Type B pancreatic cell (in vitro differentiated cells): ENCODE measurements at places on chromosomes 6 and 20. TPM values are rescaled to one million over a fixed set of nuclear protein-coding genes. Genes with fewer than 3 reads are reported as not detected.

Gene TPD52L1
- 80.4 and 142 TPM in 2 replicates for total RNA-seq

Gene DEFB125
- not detected in 2 replicates for total RNA-seq

Gene SLC22A1
- total RNA-seq, result 1.2 and 3.0 TPM in 2 replicates

DNA sequence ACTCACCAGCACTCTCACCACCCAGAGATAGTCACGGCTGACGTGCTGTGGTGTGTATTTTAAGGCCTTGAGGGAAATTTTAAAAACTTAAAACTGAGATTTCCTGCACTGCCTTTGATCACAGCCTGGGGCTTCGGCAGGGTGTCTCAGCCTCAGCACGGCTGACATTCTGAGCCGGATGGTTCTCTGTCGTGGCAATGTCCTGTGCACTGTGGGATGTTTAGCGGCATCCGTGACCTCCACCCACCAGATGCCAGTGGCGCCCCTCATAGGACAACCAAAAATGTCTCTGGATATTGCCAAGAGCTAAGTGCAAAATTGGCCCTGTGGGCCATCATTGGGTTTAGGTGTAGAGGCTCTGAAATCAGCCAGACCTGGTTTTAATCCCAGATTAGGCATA is 142.2 kb upstream of the KCNG1 start:
- no peaks in the 10 kb centered on the region for H3K27me3 ChIP-seq
- no peaks in the 10 kb centered on the region for H3K36me3 ChIP-seq
- no peak overlapping the region for H3K27ac ChIP-seq
- DNase-seq, result peak; percentile 24
- no peak overlapping the region for H3K4me3 ChIP-seq
- H3K4me1 ChIP-seq, result no peaks in the 10 kb centered on the region

DNA sequence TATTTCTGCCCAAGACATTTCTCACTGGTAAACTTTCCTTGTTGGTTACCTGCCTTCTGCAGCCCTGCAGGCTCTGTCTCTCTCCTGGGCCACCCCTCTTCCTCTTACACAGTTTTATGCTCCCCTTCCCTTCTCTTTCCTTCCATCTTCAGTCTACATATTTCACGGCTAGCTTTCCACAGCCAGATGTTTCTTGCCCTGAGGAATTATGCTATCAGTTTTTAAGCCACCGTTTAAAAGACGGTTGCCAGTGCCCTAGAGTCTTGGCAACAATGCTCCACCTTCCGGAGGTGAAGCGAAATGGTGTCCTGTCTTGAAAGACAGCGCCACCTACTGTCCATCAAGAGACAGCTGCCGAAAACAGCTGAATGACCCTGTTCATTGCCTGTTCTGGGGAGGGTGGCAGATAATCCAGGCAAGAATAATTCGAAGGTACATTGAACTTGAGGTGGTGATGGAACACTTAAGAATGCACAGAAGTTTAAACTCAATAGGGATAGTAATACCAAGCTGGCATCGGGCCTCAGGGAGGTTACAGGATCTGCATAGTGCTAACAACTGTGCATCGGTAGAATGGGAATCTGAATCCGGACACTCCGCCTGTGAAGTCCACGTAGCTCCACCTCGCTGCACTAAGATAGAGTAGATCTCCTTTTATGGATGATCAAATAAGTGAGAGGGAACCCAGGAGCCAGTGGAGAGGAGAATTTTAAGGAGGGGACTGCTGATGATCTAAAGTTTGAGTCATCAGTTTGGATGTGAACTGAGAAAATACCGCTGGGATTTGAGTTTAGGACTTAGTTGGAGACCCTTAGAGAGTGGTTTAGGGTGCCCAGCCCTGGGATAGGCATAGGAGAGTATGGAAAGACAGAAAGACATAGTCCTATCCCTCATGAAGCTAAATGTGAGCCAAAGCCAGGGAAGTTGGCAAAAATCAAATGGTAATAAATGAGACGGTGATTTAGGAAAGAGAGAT is 4.8 kb upstream of the TRIM40 start:
- H3K27me3 ChIP-seq, result peaks cover 90% of the 10 kb centered on the region
- H3K4me1 ChIP-seq, result peaks cover 5% of the 10 kb centered on the region
- peak overlapping the region; percentile 31 for H3K27ac ChIP-seq
- H3K4me3 ChIP-seq, result peak overlapping the region; percentile 27

DNA sequence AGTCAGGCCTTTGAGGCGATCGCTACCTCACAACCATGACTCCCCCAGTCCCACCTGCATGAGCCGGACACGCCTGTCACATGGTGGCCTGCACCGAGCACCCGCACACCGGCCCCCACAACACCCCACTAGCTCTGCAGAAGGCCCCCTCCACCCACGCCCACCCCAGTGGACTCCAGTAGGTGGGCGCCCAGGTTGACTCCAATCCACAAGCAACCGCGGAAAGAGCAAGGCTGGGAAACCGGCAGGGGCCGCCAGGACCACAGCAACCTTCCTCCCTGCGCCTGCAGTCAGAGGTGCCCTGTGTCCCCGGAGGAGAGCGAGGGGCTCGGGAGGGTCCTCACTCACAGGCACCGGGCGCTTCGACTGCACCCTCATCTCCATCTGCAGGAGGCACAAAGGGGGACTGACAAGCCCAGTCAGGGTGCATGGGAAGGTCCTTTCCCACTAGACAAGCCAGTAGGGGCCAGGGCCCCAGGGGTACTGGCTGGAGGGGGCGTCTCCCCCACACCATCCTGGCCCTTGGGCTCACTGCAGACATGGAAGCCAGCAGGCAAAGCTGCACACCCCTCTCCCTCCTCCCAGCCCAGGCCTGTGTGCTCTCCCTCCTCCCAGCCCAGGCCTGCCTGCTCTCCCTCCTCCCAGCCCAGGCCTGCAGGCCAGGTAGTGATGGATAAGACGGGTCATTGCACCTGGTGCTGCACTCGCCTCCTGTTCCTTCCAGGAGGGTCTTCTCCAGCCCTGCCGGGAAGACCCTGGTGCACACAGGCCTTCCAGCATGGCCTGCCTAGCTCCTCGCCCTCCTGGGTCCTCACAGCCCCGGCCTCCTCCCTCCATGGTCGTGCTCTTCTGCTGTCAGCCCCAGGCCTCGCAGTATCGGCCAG is 137.2 kb downstream of the DLL1 start:
- no peaks in the 10 kb centered on the region for H3K36me3 ChIP-seq
- H3K4me3 ChIP-seq, result no peak overlapping the region
- DNase-seq, result no peak
- no peak overlapping the region for H3K27ac ChIP-seq
- H3K4me1 ChIP-seq, result peaks cover 24% of the 10 kb centered on the region

DNA sequence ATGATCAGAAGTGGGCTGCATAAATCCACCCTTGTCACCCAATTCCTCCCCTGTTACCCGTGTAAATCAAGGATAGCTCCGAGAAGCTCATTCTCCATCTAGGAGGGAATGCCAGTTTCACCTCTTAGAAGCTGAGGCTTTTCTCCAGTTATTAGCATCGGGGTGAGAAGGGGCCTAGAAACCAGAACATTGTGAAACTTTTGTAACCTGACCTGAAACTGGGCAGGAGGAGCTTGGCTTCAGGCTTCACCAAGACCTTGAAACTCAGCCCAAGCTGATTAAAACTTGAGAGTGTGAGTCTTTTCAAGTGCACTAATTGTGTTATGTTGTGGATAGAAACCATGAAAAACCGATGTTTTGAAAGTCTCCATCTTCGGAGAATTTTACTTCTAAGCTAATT is 103.1 kb downstream of the BMP2 start:
- peaks cover 3% of the 10 kb centered on the region for H3K27me3 ChIP-seq
- DNase-seq, result no peak
- no peak overlapping the region for H3K27ac ChIP-seq
- H3K36me3 ChIP-seq, result no peaks in the 10 kb centered on the region
